ENCODE measurements at places on chromosomes 2 and 18.

GRCh38 chr18:78883501-78883900, 96.1 kb upstream of the SALL3 start:
- DNase-seq: no peak
- no peaks in the 10 kb centered on the region for H3K4me1 ChIP-seq
- no peak overlapping the region for H3K27ac ChIP-seq
- no peak overlapping the region for H3K4me3 ChIP-seq

DNA sequence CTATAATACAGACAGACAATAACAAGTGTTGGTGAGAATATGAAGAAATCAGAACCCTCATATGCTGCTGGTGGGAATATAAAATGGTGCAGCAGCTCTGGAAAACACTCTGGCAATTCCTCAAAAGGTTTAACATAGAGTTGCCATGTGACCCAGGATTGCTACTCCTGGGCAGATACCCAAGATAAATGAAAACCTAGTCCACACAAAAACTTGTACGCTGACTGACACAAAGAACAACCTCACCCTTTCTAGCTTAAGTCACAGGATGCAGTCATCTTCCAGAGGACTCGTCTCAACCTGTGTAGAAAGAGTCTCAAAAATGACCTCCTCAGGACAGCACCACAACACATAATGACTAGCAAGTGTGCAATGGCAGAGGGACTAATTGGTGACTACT, 71.6 kb upstream of the ACAA2 start:
- no peak overlapping the region for H3K4me3 ChIP-seq
- H3K27me3 ChIP-seq: no peaks in the 10 kb centered on the region
- DNase-seq: no peak
- H3K4me1 ChIP-seq: no peaks in the 10 kb centered on the region
- peaks cover 2% of the 10 kb centered on the region for H3K36me3 ChIP-seq

DNA sequence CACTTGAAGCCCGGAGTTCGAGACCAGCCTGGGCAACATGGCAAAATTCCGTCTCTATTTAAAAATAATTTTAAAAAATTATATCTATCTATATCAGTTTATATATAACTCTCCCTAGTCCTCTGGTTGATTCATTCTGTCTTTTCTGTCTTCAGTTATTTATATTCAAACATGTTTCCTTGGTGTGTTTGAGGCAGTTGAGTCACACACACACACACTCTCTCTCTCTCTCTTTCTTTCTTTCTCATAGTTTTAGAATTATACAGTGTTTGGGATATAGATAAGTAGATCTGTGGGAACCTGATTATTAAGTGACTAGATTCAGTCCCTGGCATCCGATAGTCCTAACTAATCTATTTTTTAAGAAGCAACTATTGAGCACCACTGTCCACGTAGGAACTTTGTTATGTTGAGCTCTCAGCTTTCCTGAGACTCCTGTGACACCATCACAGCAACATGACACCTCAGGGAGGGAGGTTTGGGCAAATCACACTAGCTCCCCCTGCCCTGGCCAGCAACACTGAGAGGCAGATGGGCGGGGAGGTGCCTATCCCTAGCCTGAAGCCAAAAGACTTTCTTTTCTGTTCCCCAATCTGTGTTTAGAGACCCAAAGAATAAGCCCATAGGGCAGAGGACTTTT, 482.7 kb downstream of the DLGAP1 start:
- H3K36me3 ChIP-seq: no peaks in the 10 kb centered on the region
- peaks cover 10% of the 10 kb centered on the region for H3K4me1 ChIP-seq
- H3K27me3 ChIP-seq: no peaks in the 10 kb centered on the region
- H3K27ac ChIP-seq: no peak overlapping the region

DNA sequence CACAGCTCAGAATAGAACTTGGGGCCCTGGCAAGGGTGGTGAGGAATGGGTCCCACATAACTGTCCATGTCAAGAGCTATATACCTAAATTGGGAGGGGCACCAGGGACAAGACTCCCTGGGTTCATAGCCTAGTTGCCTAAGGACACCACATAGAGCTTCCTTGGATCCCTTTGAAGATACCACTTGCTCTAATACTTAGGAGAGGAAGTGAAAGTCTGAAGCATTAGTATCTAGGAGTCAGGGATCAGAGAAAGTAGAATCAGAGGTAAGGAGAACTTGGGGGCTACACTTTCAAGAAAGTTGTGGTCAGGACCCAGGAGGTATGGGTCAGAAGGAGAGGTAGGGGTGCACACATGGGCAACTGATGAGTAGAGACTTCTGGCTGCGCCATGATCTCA, 318.2 kb upstream of the SLC39A10 start:
- H3K4me1 ChIP-seq: peaks cover 10% of the 10 kb centered on the region
- no peaks in the 10 kb centered on the region for H3K27me3 ChIP-seq
- H3K27ac ChIP-seq: no peak overlapping the region
- H3K4me3 ChIP-seq: no peak overlapping the region

- H3K4me1 ChIP-seq: no peaks in the 10 kb centered on the region
- H3K27me3 ChIP-seq: no peaks in the 10 kb centered on the region
- H3K36me3 ChIP-seq: no peaks in the 10 kb centered on the region
- no peak for DNase-seq
- no peak overlapping the region for H3K27ac ChIP-seq
- H3K4me3 ChIP-seq: no peak overlapping the region
Observed at GRCh38 chr2:57554348-57554747, 492.3 kb upstream of the VRK2 start.

DNA sequence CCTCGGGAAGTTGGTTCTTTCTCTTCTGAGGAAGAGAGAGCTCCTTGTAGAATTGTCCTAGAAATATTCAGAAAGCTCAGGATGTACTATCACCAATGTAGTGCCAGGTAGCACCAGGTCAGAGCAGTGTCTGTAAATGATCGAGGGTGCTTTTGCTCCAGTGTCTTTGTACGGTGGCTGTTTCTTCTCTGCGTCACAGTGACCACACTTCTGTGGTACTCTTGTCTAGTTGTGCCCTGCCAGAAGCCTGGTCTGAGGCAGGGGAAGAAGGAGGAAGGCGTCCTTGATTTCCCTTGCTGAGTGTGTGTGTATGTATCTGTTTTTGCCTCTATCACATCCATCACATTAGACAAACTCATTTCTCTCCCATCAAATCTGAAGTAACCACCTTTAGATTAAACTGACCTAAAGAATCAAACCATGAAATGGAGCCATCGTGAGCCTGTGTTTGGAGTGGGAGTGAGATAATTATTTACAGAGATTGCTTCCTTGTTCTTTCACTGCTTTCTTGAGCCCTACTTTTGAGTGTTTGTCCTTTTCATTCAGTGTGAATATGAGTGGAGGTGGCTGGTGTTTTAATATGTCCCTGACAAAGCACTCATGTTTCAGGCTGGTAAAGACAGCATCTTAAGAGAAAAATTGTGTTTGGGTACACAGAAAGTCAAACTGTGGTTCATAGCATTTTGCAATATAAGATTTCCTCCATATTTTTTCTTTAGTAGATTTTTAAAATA, 97.2 kb downstream of the ACOXL start:
- peaks cover 56% of the 10 kb centered on the region for H3K27me3 ChIP-seq
- H3K36me3 ChIP-seq: no peaks in the 10 kb centered on the region
- DNase-seq: no peak
- no peak overlapping the region for H3K27ac ChIP-seq

DNA sequence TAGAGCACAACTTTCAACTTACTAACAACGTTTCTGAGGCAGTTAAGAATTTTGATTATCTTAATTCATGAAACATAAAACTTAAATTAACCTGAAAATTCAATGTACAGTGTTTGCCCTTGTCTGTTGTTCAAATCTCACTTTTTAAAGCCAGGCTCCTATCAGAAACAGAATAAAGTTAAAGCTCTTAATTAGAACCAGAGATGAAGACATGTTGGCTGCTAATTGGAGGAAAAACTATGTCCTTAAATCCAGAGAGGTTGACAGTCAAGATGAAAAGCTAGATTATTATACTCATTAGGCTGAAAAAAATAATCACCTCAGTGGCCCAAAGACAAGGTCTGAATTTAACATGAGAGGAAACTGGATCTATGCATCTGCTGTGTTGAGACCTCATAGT, 52.3 kb downstream of the SOWAHC start:
- no peaks in the 10 kb centered on the region for H3K36me3 ChIP-seq
- H3K27ac ChIP-seq: no peak overlapping the region
- H3K27me3 ChIP-seq: no peaks in the 10 kb centered on the region
- DNase-seq: no peak

- H3K4me3 ChIP-seq: no peak overlapping the region
- peaks cover 19% of the 10 kb centered on the region for H3K4me1 ChIP-seq
- no peak overlapping the region for H3K27ac ChIP-seq
- no peaks in the 10 kb centered on the region for H3K27me3 ChIP-seq
- peaks cover 2% of the 10 kb centered on the region for H3K36me3 ChIP-seq
Observed at GRCh38 chr18:21760321-21760720, 19.7 kb downstream of the MIB1 start.

GRCh38 chr2:113264713-113265403, 13.9 kb downstream of the PAX8 start:
- H3K4me3 ChIP-seq: no peak overlapping the region
- H3K36me3 ChIP-seq: no peaks in the 10 kb centered on the region
- H3K4me1 ChIP-seq: no peaks in the 10 kb centered on the region
- H3K27ac ChIP-seq: no peak overlapping the region

- H3K36me3 ChIP-seq: no peaks in the 10 kb centered on the region
- H3K4me3 ChIP-seq: no peak within 1 kb of the TSS
- H3K4me1 ChIP-seq: peaks cover 31% of the 10 kb centered on the region
- no peak within 1 kb of the TSS for H3K27ac ChIP-seq
Observed at GRCh38 chr2:166127217-166128155, at the start of gene SCN1A. TSS of gene SCN1A (minus strand) at chr2:166128020. CDS start at chr2:166073621, 54,399 bp downstream.

- H3K4me1 ChIP-seq: peaks cover 20% of the 10 kb centered on the region
- H3K36me3 ChIP-seq: peaks cover 6% of the 10 kb centered on the region
- no peak overlapping the region for H3K4me3 ChIP-seq
- no peak for DNase-seq
- H3K27me3 ChIP-seq: no peaks in the 10 kb centered on the region
Observed at GRCh38 chr2:145090841-145091761, 571.2 kb upstream of the ZEB2 start.

- H3K27me3 ChIP-seq: no peaks in the 10 kb centered on the region
- H3K4me1 ChIP-seq: peaks cover 6% of the 10 kb centered on the region
- DNase-seq: no peak
- no peak overlapping the region for H3K27ac ChIP-seq
- no peak overlapping the region for H3K4me3 ChIP-seq
- H3K36me3 ChIP-seq: peaks cover 3% of the 10 kb centered on the region
Observed at GRCh38 chr2:153394247-153394646, 84.3 kb downstream of the RPRM start.

DNA sequence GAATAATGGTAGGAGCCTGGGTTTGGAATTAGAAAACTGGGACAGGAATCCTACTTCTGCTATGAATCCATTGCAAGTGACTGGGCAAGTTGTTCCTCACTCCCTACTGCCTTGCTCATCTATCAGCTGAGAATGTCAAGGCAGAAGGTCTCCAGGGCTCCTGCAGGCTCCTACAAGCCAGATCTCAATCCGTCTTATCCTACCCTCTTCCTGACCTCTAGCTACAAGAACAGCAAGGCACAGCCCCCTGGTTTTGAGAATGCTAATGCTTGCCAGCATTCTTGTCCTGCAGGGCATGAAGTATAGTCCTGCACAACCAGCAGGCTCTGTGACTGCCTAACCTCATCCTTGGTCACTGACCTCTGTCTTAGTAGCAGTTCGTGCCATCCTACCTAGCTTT, 141.9 kb upstream of the TNP1 start:
- peaks cover 33% of the 10 kb centered on the region for H3K4me1 ChIP-seq
- H3K4me3 ChIP-seq: no peak overlapping the region
- H3K27me3 ChIP-seq: no peaks in the 10 kb centered on the region
- H3K36me3 ChIP-seq: peaks cover 3% of the 10 kb centered on the region
- no peak for DNase-seq

- DNase-seq: no peak
- H3K27me3 ChIP-seq: peaks cover 21% of the 10 kb centered on the region
- no peak overlapping the region for H3K27ac ChIP-seq
- no peaks in the 10 kb centered on the region for H3K36me3 ChIP-seq
- no peak overlapping the region for H3K4me3 ChIP-seq
- H3K4me1 ChIP-seq: no peaks in the 10 kb centered on the region
Observed at GRCh38 chr2:40654346-40654745, 202.5 kb upstream of the SLC8A1 start.

DNA sequence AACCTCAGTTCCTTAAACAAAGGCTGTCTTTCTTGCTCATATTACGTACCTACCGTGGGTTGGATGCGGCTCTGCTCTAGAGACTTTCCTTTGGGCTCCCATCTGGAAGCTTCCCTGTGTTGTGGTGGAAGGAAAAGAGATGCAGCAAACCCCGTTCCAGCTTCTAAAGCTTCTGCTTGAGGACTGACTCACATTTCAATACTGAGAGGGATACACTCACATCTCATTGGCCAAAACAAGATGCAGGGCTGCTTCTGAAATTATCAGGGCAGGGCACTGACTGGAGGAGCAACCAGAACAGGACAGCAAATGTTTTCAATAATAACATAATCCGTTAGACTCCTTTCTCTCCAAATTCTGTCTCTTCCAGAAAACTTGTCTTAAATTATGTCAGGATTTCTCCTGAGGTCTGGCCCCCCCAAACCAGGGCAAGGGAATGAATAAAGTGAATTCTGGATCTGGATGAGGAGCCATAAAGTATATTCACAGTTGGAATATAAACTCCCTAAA, 4.5 kb upstream of the MYO5B start:
- DNase-seq: no peak
- peaks cover 42% of the 10 kb centered on the region for H3K27me3 ChIP-seq
- H3K27ac ChIP-seq: no peak overlapping the region
- H3K36me3 ChIP-seq: no peaks in the 10 kb centered on the region

- peaks cover 11% of the 10 kb centered on the region for H3K27me3 ChIP-seq
- no peaks in the 10 kb centered on the region for H3K4me1 ChIP-seq
- no peaks in the 10 kb centered on the region for H3K36me3 ChIP-seq
- no peak overlapping the region for H3K27ac ChIP-seq
- DNase-seq: no peak
Observed at GRCh38 chr18:45817543-45817942, 7.9 kb upstream of the SIGLEC15 start.

GRCh38 chr2:135257383-135258090, 205.4 kb downstream of the RAB3GAP1 start:
- H3K27me3 ChIP-seq: no peaks in the 10 kb centered on the region
- no peaks in the 10 kb centered on the region for H3K36me3 ChIP-seq
- DNase-seq: no peak

DNA sequence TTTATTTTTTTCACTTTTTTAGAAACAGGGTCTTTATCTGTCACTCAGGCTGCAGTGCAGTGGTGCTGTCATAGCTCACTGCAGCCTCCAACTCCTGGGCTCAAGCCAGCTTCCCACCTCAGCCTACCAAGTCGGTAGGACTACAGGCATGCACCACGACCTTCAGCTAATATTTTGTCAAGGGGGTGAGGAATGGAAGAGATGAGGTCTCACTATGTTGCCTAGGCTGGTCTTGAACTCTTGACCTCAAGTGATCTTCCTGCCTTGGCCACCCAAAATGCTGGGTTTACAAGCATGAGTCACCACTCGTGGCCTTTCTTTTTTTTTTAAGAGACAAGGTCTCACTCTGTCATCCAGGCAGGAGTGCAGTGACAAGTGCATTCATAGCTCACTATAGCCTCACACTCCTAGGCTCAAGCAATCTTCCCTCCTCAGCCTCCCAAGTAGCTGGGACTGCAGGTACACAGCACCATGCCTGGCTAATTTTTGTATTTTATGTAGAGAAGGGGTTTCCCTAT, 13.4 kb downstream of the PPP1R7 start:
- no peak overlapping the region for H3K27ac ChIP-seq
- H3K36me3 ChIP-seq: peaks cover 25% of the 10 kb centered on the region
- DNase-seq: no peak
- H3K4me3 ChIP-seq: no peak overlapping the region

GRCh38 chr2:8121022-8121825, 560.6 kb upstream of the ID2 start:
- no peaks in the 10 kb centered on the region for H3K27me3 ChIP-seq
- H3K4me3 ChIP-seq: no peak overlapping the region
- H3K27ac ChIP-seq: peak overlapping the region; percentile 95
